Activated T-helper 1 cell treated with anti-CD3 and anti-CD28 coated beads, Interleukin-2, amount 50 U/mL, for 16 hours (primary cell): ENCODE measurements at places on chromosomes 7 and 10.

GRCh38 chr7:149459540-149460452 is 1.1 kb downstream of the ZNF777 start:
- no peak for DNase-seq

DNA sequence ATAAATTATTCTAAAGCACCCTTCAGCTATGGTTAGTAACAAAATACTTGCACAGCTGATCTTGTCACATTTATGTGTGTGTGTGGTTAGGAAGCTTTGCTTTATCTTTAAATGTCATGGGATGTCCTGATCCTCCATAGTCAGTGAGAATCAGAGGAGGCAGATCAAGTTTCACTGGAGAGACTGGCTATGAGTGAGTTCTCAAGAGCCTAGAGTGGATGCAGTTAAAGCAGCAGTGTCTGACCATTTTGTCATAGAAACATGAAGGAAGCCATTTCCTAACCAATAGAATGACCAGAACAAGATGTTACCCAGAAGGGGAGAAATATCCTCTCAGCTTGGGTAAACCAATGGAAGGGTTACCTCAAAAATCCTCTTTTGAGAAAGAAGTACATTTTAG is 207.2 kb upstream of the DKK1 start:
- DNase-seq, result no peak

GRCh38 chr10:91632671-91633550 is at the start of gene PPP1R3C:
TSS of gene PPP1R3C (minus strand) at chr10:91633071. CDS start at chr10:91632969, 102 bp downstream.
- no peak for DNase-seq

DNA sequence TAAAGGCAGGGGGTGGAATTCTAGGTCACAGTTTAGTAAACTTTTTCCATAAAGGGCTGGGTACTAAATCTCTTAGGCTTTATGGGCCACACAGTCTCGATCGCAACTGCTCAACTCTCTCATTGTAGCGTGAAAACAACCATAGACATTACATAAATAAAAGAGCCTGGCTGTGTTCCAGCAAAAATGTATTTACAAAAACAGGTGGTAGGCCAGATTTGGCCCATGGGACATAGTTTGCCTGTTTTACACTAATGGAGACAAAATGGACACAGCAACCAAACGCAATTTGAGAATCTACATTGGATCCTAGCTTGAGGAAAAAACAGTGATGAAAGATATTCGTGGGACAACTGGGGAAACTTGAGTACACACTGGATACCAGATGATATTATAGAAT is 23.2 kb upstream of the MALSU1 start:
- DNase-seq, result no peak

- no peak for DNase-seq
These were observed 68.4 kb downstream of the ELFN1 start for GRCh38 chr7:1738511-1738910.

DNA sequence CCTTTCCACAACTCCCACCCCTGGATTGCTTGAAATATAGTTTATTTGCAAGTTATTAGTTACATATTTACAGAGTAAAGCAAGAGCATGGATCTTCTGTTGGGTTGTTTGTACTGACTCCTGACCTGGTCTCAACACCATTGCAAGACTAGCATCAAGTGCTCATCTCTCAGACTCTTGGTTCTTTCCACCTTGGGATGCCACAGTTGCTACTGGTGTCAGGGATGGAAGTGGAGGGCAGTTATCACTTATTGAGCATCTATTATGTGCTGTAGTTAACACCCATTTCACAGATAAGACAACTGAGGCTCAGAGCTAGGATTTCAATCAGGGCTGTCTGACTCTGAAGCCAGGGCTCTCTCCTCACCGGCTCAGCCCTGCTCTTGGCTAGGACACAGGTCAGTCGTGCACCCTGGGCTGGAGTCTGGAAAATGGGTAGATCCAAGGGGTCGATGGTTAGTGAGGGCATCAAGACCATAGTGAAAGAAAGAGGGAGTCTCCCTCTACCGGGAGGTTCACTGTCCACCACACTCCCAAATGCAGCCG is 614 bp upstream of the ADAMTS14 start:
- DNase-seq, result no peak

GRCh38 chr10:88186335-88186734 is 322.9 kb downstream of the PTEN start:
- no peak for DNase-seq

DNA sequence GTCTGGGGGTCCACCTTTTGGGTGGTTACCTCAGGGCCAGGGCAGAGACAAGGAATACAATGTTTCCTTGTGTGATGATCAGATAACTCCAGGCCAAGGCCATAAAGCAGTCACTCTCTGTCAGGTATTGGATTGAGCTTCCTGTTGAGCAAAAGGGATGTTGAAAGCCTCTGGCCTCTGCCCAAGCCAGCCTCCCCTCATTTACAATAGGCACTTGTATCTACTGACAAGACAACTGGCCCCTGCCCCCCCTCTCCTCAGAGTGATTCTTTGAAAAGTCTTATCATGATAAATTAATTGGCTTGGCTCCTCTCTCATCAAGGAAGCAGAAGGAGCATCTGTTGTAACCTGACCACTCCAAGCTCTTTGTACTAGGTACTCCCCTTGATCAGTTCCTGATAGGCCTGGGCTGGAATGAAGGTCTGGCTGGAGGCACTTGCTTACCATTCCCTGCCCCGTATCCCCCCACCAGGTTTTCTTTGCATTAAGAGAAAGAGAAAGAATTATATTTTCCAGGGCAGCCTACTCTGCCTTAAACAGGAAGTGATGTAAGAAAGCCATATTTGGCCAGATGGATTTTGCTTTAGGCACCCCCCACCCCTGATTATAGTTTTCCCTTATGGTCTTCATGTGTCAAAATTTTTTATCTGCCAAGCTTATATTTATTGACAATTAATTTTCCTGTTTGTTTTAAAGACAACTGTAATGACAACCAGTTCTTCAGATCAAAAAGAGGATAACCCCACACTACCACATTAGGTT is 42.1 kb upstream of the HPS1 start:
- DNase-seq, result no peak

DNA sequence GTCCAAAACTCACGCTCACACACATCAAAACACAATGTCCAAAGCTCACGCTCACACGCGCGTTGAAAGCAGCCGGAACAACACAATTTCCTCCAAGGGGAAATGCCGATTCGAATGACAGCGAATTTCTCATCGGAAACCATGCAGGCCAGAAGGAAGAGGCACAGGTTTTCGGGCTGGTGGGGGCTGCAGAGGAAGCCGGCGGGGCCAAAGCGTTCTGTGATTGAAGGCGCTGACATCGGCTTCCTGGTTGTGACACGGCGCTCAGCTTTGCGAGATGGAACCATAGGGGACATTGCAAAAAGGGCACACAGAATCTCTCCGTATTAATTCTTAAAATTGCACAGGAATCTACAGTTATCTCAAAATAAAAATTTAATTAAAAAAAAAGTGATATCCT is 61.3 kb downstream of the FOXL3 start:
- peak; percentile 46 for DNase-seq

DNA sequence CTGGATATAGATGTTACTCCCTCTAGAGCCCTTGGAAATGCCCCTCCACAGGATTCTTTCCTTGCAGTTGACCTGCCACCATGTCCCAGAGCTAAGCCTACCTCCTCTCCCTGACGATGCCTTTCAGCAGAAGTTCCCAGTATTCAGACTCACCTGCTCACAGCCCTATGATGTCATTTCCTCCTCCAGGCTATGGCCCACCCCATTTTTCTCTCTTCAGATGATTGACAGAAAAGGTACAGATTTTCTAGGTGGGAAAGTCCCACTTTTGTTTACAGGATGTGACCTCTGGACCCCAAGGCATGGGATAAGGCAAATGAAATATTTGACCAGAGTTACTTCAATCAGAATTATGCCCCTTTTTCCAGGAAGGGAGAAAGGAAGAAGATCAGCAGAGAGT is 280.2 kb upstream of the PHYHIPL start:
- DNase-seq, result no peak

DNA sequence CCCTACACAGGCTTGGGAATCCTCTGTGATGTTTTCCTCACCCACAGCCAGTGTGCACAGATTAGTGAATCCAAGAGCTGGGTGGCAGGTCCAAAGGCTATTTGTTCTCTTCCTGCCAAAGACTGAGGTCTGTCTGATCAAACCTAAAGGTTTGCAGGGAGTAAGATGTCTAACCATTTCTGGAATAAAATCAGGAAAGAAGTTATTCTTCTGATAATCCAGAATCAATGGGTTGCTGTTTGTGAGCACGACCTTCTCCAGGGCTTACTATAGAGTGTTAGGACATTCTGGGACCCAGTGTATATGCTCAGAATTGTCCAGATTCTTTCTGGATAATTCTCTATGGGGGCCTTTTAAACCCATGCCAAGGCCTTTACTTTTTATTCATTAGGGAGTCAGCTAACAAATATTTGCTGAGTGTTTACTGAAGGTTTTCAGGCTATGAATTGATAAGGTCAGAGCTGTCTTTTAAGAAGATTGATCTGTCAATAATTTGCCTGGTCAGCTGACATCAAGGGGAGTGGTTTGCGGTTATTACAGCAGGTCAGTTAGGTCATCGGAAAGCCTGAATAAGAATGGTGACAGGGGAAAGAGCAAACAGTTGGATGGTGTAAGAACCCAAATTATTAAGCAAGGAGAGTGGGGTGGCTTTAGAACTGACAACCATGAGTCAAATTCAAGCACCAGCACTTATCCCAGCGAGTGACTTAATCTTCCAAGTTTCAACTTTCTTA is 7.5 kb upstream of the TECTB start:
- no peak for DNase-seq

- DNase-seq, result no peak
These were observed 135.3 kb downstream of the MAD1L1 start for GRCh38 chr7:2097492-2097891.

DNA sequence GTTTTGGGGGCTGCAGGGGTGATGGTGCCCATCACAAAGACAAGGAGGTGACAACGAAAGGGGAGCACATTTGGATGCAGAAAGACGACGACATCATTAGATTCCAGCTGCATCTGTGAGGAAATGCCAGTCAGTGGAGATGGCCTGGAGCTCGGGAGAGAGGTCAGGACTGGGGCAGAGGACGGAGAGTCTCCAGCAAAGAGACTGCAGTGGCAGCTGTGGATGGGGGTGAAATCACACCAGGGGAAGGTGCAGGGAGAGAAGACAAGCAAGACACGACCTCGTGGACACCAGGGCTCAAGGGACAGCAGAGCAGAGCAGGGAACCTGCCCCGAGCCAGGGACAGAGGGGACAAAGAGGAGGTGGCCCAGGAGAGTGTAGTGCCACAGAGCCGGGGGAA is 203.4 kb downstream of the PRPF18 start:
- DNase-seq, result no peak

DNA sequence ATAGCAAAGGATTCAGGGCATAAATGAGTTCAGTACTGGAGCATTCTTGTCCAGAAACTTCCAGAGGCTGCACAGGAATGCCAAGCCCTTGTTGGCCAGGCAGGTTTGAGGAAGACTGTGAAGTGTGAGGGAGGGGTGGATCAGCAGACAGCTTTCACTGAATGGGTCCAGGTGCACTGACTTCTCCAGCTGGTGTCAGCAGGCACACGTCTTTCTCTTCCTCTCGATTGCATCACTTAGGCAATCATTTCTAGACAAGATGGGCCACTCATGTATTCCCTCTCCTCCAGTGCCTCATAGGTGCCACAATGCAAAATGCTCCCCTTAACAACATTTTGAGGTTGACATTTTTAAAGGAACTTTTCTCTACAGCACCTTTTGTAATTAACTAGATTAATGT is 15.6 kb upstream of the PLEKHS1 start:
- DNase-seq, result no peak

DNA sequence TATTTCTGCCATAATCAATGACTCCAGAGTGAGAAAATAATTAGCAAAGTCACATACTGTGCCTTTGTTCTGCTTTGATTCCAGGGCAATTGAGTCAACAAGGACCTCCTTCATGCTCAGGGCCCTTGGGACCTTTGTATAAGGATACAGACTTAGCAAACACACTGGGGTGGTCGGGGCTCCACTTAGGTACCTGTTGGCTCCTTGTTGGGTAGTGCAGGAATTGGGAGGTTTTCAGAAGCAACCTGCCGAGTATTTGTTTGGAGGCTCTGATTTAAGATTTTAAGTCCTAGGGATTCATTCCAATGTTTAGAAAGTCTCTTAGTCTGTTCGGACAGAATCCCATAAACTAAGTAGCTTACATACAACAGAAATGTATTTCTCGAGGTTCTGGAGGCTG is 3.0 kb downstream of the ADCK2 start:
- no peak for DNase-seq

- no peak for DNase-seq
These were observed 279.1 kb upstream of the PITRM1 start for GRCh38 chr10:3451516-3452172.

DNA sequence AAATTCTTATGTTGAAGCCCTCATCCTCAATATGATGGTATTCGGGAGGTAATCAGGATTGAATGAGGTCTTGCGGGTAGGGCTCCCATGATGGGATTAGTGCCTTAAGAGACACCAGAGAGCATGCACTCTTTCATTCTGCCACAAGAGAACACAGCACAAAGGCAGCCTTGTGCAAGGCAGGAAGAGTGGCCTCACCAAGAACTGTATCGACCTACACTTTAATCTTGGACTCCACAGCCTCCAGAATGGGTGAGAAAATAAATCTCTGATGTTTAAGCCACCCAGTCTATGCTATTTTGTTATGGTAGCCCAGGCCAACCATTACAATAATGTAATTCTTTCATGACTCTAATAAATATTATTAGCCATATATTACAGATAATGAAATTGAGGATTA is 8.4 kb downstream of the SEM1 start:
- DNase-seq, result no peak

GRCh38 chr10:18561861-18562551 is 89.4 kb downstream of the NSUN6 start:
- DNase-seq, result no peak

DNA sequence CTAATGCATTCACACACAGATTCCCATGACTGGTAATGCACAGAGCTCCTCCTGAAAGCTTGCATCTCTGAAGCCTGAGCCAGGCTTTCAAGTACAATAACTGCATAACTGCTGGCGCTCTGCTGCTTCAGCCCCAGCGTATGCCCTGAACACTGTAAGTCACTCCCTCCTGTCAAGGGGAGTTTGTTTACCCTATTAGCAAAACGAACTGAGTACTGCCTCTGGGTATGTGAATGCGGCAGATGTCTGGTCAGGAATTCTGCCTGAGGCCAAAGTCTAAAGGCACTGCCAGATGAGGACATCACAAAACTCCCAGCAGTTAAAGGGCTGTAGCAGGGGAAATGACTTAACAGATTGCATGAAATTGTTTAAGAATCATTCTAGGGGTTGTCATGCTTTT is 97.7 kb downstream of the NRCAM start:
- no peak for DNase-seq

GRCh38 chr10:103382769-103383168 is 13.5 kb downstream of the ATP5MK start:
- DNase-seq, result no peak

- DNase-seq, result no peak
These were observed 296.3 kb upstream of the ZMIZ1 start for GRCh38 chr10:78772486-78772885.

- DNase-seq, result no peak
These were observed 9.3 kb downstream of the LZTS2 start for GRCh38 chr10:101008823-101009423.
